ENCODE measurements at places on chromosomes 7 and 10.

GRCh38 chr7:74320645-74321221 is 31.5 kb downstream of the CLIP2 start:
- no peak for DNase-seq

- no peak for DNase-seq
These were observed 61.2 kb downstream of the TNRC18 start for GRCh38 chr7:5362466-5362865.

DNA sequence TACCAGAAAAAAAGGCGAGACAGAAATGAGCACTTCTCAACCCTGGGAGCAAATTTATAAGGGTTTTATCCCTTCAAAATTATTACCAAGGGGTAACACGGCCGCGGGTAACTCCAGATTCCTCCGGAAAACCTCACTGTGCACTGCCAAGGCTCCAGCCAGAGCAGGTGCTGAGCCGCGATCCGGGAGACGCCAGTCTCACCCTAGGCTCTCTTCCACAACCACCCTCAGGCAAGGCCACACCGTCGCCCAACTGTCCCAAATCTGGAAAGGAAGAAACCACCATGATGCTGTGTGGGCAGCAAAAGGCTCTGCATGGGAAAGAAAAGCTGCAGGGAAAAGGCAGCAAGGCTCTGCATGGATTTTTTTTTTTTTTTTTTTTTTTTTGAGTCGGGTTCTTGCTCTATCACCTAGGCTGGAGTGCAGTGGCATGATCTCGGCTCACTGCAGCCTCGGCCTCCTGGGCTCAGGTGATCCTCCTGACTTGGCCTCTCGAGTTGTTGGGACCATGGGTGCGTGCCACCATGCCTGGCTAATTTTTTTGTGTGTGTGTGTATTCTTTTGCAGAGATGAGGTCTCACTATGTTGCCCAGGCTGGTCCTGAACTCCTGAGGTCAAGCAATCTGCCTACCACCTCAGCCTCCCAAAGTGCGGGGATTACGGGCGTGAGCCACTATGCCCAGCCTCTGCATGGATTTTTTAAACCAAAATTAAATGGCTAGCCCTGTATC is 39.0 kb downstream of the MAD1L1 start:
- DNase-seq = no peak

DNA sequence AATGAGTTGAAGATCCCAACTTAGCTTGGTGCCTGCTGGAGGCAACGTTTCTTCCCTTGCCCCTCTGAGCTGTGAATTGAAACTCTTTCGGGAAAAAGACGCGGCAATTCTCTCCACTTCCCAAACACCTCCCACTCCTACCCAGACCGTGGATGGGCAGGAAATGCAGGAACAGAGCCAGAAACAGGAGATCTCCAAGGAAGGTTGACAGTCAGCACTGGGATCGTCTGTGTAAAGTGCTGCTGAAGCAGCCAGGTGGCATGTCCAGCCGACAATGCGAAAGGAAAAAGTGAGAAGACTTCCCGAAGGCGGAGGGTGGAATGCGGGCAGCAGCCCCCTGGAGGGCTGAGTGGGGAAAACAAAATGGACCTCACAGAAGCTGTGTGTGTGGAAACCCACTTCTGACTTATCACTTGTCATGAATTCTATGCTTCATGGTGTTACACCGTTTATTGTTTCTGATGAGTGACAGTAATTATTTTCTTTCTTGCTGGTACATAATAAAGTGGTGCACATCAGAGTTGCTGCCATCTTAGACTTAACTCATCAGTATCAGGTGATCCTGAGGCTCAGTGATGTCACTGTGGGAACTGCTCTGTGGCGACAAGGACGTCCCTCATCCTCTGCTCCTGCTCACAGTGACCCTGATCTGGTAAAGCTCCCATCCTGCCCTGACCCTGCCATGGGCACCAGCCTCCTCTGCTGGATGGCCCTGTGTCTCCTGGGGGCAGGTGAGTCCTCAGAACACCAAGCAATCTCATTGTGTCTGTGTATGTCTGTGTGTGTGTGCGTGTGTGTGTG is 220.5 kb upstream of the PRSS1 start:
- DNase-seq = no peak

- no peak for DNase-seq
These were observed 358.7 kb upstream of the MGMT start for GRCh38 chr10:129108378-129108777.

DNA sequence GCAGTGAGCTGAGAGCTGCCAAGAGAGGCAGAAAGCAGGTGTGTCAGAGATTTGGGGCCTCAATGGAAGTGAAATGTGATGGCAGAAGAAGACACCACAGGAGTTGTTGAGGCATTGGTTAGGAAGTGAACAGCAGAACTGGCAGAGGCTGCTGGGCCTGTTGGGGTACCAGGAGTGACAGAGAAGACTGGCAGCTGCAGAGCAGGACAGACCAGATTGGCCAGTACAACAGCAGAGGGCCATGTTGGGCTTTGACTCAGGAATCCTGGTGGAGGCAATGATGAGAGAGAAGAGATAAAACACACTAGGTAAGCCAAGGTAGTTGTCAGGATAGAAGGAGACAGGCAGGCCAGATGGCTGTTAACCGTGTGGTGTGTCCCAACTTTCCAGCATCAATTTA is 19.9 kb upstream of the HERPUD2 start:
- no peak for DNase-seq

GRCh38 chr10:121036431-121036830 is 185.3 kb downstream of the WDR11 start:
- no peak for DNase-seq

DNA sequence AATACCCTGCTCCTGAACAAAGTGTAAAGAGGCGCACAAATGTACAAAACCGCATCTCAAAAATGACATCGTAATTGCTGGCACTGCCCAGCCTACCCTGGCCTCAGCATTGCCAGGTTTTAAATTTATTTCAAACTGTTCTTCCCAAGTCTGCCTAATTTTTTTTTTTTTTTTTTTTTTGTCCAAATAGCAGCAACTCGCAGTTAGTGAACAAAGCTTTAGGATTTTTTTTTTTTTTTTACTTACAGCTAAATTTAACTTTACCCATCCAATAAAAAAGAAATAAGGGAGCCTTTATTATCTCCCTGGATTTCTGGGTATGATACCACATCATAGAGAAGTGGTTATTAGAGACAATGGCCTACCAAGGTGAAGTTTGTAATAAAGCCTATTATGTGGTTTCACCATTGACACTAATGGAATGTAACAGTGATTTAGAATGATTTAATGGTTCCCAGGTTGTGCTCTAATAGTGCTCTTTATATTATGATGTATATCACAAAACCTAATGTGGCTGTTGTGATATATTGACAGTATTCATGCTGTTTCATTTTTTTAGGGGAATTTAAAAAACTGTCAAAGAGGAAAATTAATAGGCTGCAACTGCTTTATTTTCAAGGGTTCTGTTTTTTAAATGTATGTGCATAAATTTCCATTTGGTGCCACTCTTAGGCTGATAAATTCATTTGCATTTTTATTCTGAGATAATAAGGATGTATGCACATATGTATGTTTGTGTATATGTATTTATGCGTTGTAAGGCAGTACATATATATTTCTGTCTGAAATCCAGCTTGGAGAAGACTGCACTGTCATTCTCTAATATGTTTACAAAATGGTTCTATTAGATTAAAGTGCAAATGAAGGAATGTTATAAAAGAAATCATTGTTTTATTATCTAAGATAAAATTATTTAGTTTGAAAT is 309.0 kb downstream of the TFEC start:
- DNase-seq = no peak

DNA sequence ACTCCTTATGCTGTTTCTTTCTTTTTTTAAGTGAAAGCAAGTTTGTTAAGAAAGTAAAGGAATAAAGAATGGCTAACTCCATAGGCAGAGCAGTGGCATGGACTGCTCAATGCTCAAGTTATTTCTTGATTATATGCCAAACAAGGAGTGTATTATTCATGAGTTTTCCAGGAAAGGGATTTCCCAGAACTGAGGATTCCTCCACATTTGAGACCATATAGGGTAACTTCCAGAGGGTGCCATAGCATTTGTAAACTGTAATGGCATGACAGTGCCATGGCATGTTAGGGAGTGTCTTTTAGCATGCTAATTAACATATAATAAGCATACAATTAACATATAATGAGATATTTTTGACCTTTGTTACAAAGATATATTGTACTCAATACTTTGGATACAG is 1034.5 kb upstream of the PHF14 start:
- no peak for DNase-seq

GRCh38 chr10:86288695-86289576 is 77.7 kb downstream of the GRID1 start:
- DNase-seq = no peak

DNA sequence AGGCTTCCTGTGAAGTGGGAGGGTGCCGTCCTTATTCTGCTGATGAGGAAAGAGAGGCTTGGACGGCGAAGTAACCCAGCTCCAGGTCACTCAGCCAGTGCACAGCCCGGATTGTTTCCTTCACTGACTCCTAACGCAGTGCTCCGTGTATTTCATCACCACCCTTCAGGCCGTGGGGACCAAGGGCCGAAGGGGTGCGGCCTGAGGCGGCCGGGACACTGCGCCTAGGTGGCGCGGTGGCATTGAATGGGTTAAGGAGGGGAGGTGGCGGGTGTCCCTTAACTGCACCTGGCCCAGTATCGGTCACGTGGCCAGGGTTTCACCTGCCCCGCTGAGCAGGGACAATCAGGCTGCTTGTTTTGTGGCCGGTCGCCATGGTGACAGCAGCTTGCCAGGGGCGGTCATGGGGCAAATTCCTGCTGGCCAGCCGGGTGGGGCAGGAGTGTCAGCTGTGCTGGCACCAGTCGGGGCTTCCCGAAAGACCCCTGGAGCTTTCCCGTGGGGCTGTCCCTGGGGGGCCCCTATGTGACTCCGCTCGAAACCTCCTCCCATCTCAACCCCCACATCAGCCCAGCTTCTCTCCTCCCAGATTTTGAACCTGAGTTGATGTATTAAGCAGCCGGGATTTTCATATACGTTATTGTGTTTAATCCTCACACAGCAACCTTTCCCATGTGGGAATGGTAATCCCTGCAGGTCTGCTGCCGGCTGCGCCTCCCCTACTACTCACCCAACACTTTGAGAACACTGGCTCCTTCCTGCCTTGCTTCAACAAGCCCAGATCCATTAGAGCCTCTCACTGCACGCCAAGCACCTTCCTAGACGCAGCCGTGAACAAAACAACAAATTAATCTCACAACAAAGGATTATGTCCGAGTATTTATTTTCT is 4.4 kb upstream of the ABHD11 start:
- DNase-seq = peak; percentile 89

DNA sequence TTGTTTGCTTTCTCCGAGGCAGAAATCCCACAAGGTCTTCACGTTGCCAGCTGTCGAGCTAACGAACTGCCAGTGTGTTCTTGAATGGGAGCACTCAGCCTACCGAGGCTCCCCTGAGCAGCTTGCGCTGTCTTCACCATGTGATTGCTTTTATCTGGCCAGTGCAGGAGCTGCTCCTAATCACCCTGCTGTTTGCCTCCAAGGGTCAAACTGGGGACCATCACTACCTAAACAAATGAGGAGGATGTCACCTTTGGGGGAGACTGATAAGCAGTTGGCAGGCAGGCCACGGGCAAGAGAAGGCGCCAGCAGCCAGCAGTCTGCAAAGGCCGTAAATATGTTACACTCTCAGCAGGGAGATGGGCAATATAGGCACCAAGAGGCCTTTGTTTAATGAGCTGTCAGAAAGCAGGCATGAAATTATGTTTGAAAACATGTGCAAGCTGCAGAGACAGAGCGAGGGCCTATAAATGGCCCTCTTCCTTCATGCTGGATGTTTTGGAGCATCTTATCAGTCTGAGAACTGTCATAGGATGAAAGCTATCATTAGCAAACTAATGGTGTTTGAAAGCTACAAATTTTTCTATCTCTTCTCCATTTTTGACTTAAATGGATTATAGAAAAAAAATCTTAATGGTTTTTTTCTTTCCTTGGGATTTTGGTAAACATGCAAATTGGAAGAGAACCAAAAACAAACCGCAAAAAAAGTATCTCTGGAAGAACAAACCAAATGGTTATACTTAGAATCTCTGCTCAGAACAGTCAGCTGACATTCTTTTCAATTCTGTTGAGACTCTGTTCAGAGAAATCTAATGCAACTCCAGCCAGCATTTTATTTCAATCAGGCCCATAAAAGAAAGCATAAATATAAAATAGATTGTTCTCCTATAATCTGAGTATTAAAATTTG is 267.3 kb upstream of the NPVF start:
- DNase-seq = peak; percentile 12

- no peak for DNase-seq
These were observed 13.3 kb downstream of the ZNF655 start for GRCh38 chr7:99571768-99572167.

DNA sequence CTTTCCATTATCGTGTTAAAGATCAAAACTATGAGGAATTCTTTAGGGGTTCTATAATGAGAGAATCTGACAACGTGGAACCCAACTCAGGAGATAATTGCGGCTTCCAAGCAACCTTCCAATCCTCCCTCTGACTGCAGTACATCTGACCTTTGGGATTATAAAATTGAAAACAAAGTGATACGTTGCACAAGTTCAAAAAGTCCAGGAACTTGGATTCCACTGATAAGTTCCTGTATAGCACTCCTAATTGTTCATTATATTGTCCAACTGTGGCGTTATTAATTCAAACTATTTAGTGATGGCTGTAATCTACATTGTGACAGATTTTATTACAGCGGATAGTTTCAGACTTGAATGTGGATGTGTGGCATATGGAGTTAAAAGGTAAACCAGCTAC is 15.4 kb downstream of the MALRD1 start:
- DNase-seq = no peak

GRCh38 chr7:140327261-140327661 is 71.1 kb downstream of the SLC37A3 start:
- DNase-seq = no peak

DNA sequence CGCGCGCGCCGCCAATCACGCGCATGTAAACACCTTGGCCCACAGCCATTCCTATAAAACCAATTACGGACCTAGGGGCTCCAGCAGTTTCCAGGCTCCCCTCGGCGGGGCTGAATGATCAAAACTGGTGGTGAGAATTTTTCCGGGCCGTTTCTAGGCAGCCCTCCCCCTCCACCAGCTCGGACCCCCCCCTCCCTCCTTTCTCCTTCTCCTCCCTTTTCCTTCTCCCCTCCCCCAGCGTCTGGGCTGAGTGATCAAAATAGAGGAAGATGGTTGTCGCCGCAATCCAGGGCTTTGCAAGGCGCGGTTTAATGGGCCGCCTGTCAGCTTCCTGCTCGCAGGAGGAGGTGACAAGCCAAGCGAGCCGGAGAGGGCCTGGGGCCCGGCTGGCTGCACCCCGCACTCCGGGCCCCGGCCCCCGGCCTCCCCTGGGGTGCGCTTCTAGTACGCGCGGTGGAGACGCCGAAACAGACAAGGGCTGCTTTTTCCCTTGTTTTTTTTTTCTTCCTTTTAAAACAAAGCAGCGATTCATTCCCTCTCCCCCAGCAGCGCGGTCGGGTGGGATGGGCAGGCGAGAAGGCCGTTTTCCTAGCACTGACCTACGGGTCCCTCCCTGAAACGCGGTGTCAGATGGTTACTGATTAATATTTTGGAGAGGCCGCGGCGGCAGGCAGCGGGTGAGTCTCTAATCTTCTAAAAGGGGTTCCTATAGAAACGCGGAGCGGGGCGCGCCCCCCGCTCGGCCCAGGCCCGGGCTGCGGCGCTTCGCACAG is 528 bp upstream of the TNRC18 start:
- peak; percentile 91 for DNase-seq

- no peak for DNase-seq
These were observed 242.8 kb downstream of the PTPRN2 start for GRCh38 chr7:158344706-158345300.

- no peak for DNase-seq
These were observed 24.7 kb upstream of the NUB1 start for GRCh38 chr7:151316896-151317295.

GRCh38 chr7:102942868-102943267 is 30.1 kb downstream of the LRRC17 start:
- DNase-seq = no peak

- no peak for DNase-seq
These were observed 99.0 kb downstream of the CAMK1D start for GRCh38 chr10:12448340-12448728.

Data from nephron progenitor cell (in vitro differentiated cells).